ENCODE measurements at places on chromosomes 6 and 20.

DNA sequence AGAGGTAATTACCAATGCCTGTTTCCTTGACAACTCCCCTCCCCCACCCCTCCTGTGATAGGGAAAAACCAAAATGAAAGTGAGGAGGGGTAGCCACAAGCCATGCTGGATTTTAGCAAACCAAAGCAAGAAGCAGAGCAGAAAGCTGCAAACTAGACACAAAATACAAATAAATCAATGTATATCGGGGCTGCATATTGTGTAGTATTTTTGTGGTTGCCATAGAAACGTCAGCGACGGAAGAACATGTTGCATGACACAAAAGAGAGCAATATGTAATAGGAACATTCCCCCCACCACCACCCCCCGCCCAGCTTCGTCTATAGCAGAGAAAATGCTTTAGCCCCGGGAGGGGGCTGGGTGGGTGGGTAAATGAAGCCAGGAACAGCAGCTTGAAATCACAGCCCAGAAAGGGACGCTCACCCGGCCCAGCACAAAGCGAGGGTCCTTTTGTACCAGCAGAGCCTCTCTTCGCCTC, 548 bp downstream of the AGPAT4 start:
- peak; percentile 86 for DNase-seq

DNA sequence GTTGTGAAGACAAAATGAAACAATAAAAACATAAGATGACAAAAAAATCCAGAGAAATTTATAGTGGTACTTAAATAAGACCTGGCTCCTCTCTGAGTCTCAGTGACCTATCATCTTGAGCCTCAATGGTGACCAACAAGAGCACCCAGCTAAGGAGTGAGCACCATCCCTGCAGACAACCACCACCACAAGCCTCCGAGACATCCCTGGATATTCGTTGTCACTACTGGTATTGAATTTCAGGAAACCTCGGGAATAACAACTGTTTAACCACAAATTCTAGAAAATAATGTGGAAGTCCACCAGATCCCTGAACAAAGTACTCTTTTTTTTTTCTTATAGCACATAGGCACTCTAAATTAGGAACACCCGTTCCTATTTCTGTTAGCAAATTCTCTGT, 32.2 kb upstream of the ADGRF5 start:
- no peak for DNase-seq

DNA sequence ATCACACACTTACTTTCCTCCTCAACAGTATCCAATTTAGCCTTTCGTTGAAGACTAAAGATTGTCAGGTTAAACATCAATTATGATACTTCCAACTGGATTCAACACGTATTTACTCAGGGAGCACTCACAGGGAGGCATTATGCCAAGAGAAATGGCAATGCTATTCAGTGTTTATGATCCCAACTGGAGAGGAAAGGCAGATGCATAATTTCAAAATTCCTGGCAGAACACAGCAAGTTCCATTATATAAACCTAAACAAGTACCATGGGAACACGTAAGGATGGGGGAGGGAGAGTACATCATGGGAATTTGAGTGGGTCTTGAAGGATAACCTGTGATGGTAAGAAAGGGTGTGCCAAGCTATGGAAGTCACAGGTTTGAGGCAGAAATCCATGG, 112.7 kb downstream of the ISM1 start:
- DNase-seq, result peak; percentile 83

DNA sequence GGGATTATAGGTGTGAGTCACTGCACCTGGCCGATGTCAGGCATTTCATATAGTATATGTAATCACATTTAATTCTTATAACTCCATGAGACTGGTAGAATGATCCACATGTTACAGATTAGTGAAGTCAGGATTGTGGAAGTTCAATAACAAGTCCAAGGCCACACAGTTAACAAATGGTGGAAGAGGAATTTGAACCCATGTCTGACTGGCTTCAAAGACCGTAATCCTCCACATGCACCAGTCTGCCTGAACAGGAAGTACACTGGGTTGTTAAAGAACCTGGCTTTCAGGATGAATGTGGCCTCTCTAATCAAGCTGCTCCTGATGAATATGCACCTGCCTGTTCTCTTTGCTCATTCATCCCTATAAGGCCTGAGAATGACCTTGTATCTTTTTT, 122.0 kb upstream of the HDAC2 start:
- DNase-seq, result no peak

DNA sequence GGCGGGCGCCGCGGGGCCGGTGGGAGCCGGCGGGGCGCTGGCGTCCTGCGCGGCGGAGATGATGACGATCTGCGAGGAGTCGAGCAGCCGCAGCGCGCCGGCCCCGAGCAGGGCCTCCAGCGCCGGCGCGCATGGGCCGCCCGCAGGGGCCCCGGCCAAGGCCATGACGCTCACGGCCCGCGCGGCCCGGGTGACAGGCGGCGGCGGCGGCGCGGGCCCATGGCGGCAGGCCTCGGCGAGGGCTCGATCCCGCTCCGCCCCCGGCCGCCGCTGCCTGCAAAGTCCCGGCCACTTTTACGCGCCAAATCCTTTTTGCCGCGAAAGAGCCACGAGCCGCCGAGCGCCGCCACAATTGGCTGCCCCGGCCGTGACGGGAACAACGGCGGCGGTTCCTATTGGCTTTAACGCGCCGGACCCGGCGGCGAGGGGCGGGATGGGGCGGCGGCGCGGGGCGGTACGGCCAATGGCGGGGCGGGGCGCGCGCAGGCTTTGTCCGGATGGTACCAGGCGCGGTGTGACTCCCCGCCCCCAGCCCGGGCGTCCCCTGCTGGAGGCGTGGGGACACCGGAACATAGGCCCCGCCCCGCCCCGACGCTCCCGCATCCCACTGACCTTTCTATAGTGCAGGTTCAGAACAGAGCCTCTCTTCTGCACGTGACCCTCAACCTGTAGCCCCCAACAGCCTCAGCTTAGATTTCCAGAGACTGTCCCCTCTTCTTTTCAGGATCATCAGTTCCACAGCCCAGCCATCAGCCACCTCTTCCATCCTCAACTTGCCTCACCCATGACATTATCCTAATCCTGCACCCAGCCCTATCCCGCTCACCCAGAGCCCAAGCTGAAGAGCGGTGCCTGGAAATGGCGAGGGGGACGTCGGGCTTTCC, at the start of gene E2F1:
Gene E2F1 (minus strand): TSS at position 286 of the 884 bp plus-strand sequence. CDS start 121 bp downstream, at position 165.
- DNase-seq, result peak; percentile 63

DNA sequence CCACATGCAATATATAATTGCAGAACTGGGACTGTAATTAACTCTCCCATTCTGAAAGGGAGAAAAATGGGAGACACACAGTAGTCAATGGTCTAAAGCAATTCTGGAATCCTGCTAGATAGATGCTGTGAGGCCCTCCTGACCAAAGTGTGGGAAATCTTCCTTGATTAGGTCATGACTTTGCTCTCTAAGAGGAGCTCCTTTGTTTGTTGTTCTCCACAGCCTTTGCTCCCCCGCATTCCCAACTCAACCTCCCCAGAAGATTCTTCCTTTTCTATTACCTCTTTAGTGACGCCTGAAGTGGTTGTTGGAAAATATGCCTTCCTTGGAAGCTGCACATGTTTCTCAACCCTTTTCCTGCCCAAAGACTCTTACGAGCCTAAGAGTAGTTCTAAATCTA, 28.8 kb upstream of the LIN28B start:
- DNase-seq, result no peak

GRCh38 chr6:85887461-85887860, 244.8 kb upstream of the SYNCRIP start:
- no peak for DNase-seq

- no peak for DNase-seq
These were observed 151.7 kb upstream of the HDDC2 start for GRCh38 chr6:125453516-125453915.

- DNase-seq, result no peak
These were observed 23.9 kb downstream of the ZBP1 start for GRCh38 chr20:57596358-57596757.

DNA sequence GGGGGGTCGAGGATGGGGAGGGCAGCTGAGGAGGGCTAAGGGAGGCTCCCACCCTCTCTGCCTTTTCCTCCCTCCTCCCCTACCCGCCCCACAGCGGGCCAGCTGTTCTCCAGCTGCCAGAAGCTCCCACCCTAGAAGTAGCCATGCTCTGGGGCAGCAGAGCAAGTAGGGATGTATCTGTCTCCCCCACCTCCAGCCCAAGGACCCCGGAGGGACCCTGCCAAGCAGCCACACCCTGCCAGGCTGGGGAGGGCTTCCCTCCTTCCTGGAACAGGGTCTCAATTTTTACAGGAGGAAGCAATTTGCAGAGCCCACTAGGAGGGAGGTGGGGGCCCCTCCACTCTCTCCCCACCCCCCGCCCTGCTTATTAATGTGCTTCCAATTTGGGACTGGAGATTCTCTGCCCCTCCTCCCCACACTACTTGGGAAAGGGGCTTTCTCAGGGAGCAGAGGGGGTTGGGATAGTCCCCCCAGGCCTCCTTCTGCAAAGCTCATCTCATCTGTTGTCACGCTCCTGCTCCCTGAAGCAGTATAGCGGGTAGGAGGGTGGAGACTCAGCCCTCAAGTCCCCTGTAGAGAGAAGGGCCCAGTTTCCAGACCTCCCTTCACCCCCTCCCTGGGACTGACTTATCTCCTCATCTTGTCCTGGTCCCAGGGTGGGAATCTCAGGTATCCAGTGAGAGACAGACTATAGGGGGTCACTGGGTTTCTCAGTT, 4.5 kb downstream of the TEAD3 start:
- DNase-seq, result no peak

- no peak for DNase-seq
These were observed 56.2 kb upstream of the BMP6 start for GRCh38 chr6:7669742-7670141.

DNA sequence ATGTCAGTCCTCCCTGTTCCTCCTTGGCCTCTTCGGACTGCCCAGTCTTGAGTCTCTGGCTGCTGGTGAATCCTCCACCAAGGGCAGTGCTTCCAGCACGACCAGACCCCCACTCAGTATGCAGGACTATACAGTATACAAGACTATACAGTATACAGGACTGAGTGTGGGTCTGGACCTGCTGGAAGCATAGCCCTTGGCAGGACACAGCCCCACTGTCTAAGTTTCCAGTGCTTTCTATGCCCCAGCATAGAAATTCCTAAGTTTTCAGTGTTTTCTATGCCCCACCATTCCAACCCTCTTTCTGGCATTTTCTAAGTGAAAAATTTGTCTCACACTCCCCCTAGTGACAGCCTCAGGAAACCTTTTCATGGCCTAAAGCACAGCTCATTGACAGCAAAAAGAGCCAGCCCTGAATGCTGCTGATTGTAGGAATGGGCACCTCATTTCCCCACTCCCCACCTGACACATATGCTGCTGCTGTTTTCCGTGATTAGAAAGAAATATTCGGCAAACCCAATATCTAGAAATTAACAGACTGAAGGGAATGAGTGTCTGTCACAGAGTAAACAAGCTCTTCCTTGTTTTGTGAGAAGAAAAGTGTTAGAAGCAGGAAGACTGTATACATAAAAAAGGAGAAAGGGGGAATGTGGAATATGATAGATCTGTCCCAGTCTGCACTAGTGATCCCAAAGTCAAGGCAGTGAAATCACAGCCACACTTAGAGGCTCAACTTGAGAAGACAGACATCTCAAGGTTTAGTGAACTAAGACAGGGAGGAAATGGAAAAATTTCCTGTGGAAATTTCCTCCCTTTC, 206.9 kb downstream of the IBTK start:
- peak; percentile 61 for DNase-seq

DNA sequence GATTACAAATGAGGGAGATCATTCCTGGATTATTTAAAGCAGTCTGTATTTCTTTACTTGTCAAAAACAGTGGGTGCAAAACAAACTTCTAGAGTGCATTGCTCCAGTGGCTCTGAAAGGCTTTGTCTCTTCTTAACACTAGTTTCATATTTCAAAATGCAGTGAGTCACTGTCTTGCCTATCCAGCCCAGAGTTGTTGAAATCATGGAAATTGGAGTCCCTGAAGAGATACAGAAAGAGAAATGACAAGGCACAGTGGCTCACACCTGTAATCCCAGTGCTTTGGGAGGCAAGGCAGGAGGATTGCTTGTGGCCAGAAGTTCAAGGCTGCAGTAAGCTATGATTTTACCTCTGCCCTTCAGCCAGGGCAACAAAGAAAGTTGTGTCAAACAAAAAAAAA, 11.3 kb downstream of the SLC2A12 start:
- DNase-seq, result no peak

DNA sequence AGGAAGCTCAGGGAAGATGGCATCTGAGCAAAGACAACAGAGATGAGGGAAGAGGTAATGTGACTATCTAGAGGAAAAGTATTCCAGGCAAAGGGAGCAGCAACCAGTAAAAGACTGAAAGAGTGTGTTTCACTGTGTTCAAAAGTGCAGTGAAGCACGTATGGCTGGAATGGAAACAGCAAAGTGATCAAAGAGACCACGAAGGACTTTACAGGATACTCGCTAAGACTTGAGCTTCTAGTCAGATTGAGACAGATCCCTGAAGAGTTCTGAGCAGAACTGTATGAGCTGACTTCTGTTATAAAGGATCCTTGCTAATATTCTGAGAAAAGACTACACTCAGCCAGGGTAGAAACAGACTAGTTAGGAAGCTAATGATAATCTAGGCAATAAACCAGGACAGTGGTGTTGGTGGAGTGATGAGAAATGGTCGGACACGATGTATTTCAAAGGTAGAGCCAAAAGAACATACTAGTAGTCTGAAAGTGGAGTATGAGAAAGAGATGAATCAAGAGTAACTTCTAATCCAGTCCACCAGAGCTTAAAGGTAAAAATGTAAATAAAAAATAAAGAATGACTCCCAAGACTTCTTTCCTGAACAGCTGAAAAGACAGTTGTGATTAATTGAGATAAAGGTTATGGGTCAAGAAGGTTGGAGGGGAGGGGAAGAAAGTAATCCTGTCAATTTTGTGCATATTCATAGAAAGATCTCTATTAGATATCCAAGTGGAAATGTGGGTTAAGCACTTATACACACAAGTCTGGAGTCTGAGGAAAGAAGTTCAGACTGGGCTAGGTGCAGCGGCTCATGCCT, 14.2 kb downstream of the SEC63 start:
- DNase-seq, result no peak

DNA sequence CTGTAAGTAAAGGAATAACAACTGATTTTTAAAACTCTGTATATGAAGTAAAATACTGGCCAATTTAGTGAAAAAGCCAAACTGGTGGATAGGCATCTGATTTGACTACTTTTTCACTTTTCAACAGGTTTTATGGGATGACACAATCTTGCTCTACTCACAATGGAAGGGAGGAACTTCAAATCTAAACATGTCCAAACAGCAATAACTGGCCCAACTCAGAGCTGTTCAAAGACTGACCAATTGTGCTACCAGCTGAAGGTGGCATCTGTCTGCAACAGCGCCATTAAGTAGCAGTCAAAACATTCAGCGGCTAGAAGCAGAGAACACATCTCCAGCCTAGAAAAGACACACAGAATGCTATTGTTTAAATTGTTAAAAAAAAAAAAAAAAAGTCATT, 44.6 kb downstream of the SESN1 start:
- peak; percentile 24 for DNase-seq

DNA sequence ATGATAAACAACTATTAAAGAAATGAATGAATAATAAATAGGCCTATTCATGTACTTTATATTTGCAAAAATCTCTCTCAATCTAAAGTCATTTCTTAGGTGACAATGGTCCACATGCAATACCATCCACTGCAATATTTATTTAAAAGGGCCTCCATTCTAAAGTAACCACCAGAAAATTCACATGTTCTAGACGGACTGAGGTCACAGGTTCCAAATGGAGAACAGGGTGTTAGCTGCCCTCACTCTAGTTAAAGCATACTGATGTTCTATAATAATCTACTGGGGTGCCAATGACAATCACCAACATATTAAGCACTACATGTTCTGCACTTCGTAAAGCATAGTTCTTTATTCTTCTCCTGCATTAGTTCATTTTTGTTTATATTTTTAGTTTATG, 1.2 kb downstream of the HBS1L start:
- DNase-seq, result no peak

GRCh38 chr6:49898904-49899566, 32.7 kb upstream of the CRISP1 start:
- no peak for DNase-seq
